ENCODE measurements at places on chromosomes 12 and 14. TPM values are rescaled to one million over a fixed set of nuclear protein-coding genes. Genes with fewer than 3 reads are reported as not detected.

DNA sequence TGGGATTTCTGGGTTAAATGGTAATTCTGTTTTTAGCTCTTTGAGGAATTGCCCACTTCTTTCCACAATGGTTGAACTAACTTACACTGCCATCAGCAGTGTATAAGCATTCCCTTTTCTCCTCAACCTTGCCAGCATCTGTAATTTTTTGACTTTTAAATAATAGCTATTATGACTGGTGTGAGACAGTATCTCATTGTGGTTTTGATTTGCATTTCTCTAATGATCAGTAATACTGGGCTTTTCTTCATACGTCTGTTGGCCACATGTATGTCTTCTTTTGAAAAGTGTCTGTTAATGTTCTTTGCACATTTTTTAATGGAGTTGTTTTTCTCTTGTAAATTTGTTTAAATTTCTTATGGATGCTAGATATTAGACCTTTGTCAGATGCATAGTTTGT lies 323.7 kb downstream of the CCDC91 start:
- DNase-seq = no peak

Gene GPRC5D
- not detected for total RNA-seq

GRCh38 chr12:83769151-83769550 lies 1082.4 kb downstream of the TMTC2 start:
- DNase-seq = no peak

- no peak for DNase-seq
Observed at GRCh38 chr14:94041551-94042346, 15.6 kb downstream of the OTUB2 start.

GRCh38 chr12:71447691-71448132 lies 8.1 kb downstream of the LGR5 start:
- DNase-seq = no peak

- no peak for DNase-seq
Observed at GRCh38 chr14:32472512-32473463, 143.7 kb downstream of the AKAP6 start.

- no peak for DNase-seq
Observed at GRCh38 chr12:57171668-57172067, 24.2 kb upstream of the LRP1-AS start.

DNA sequence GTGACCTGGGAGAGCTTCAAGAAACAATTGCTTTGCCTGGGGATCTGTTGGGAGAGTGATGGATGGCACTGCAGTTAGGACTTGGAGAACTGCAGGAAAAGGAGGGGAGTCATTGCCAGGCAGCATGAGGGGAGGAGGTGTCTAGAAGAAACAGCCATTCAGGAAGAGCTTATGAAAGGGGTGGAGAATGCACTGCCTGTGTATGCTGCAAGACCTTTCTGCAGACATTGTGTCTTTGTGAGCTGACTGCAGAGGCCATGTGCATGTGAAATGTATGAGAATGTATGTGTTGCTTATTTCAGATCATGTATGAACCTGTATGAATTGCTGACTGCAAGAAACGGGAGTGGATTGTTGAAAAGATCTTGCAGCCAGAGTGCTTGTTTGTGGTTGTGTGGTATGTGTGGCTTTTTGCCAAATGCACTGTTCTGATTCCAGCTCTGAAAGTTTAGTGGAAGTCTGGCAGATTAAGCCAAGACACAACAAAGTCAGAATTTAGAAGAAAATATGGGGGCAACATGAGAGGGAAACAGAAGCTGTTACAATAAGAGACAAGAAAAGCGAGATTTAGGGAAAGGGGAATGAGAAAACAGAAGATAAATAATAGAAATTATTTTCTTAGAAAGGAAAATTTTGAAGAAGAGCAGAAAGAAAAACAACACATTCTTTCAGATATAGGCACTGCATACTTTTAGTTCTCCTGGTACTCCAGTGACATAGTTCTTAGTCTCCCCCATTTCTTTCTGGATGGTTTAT lies 9.8 kb upstream of the RIMKLB start:
- DNase-seq = peak; percentile 88

All from glomerular endothelial cell (primary cell).